ENCODE measurements at places on chromosomes 11 and 22.
A peak's percentile ranks its signal among the peaks of the same experiment; 100 is the strongest.

GRCh38 chr11:126491092-126491491 is 135.6 kb downstream of the ST3GAL4 start:
- no peak for ATAC-seq
- no peak overlapping the region for H3K4me3 ChIP-seq
- no peak overlapping the region for H3K27ac ChIP-seq

- no peaks in the 10 kb centered on the region for H3K36me3 ChIP-seq
- peaks cover 47% of the 10 kb centered on the region for H3K4me1 ChIP-seq
- ATAC-seq = peak; percentile 1
- H3K4me3 ChIP-seq = peak overlapping the region; percentile 66
- H3K27me3 ChIP-seq = peaks cover 4% of the 10 kb centered on the region
Observed at GRCh38 chr11:1839204-1839923, 583 bp downstream of the TNNI2 start.

DNA sequence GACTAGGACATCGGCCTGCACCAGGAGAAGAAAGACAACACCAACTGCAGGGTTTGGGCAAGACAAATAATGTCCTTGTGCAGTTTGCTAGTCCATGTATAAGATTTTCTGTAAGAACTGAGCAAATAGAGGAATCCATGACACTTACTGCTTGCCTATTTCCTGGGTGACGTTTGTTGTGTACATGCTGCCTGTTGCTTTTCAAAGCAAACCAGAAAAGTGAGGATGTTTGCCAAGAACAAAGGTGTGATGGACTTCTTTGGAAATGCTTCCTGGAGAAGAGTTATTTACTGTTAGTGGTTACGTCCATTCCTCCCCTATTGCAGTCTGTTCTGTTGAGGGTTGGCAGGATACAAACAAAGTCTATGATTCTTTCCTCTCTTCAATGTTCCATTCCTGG is 126.5 kb downstream of the CASP12 start:
- H3K36me3 ChIP-seq = peaks cover 6% of the 10 kb centered on the region
- no peak overlapping the region for H3K4me3 ChIP-seq
- no peaks in the 10 kb centered on the region for H3K27me3 ChIP-seq
- no peak overlapping the region for H3K27ac ChIP-seq
- ATAC-seq = no peak

DNA sequence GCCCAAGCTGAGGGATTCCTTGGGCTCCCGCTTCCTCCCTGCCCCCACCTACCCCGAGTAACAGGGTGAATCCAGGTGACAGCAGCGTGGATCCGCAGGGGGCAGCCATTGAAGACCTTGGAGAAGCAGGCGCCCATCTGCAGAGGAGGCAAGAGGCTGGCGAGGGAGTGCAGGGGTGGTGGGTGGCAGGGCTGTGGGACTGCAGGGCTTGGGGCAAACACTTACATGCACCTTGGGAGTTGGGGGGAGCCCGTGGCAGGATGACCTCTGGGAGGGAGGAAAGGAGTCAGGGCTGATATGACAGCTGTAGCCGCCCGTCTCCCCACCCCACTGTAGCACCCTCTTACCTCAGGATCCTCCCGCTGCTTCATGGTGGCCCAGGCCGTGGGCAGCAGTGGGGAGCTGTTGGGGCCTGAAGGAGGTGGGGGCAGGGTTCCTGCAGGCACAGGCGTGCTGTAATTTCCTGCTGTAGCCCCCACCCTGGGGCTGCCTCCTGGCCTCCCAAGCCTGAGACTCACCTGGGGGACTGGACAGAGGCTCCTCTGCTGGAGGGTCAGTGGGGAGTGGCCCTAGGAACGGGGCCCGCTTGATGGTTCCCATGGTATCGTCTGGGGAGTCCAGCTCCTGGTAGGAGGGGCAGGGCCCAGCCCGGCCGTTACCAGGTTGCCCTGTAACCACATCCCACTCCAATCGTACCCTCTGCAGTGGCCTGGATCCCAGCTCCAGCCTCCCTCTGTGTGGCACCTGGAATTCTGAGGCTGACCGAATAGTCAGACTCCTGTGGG is 6.1 kb downstream of the MAP4K2 start:
- H3K27me3 ChIP-seq = no peaks in the 10 kb centered on the region
- H3K4me1 ChIP-seq = peaks cover 62% of the 10 kb centered on the region
- peaks cover 56% of the 10 kb centered on the region for H3K36me3 ChIP-seq
- no peak for ATAC-seq
- H3K4me3 ChIP-seq = no peak overlapping the region

GRCh38 chr22:49656291-49656851 is 171.3 kb downstream of the BRD1 start:
- peaks cover 39% of the 10 kb centered on the region for H3K4me1 ChIP-seq
- no peaks in the 10 kb centered on the region for H3K27me3 ChIP-seq
- H3K4me3 ChIP-seq = peak overlapping the region; percentile 86
- ATAC-seq = no peak
- peak overlapping the region; percentile 75 for H3K27ac ChIP-seq

DNA sequence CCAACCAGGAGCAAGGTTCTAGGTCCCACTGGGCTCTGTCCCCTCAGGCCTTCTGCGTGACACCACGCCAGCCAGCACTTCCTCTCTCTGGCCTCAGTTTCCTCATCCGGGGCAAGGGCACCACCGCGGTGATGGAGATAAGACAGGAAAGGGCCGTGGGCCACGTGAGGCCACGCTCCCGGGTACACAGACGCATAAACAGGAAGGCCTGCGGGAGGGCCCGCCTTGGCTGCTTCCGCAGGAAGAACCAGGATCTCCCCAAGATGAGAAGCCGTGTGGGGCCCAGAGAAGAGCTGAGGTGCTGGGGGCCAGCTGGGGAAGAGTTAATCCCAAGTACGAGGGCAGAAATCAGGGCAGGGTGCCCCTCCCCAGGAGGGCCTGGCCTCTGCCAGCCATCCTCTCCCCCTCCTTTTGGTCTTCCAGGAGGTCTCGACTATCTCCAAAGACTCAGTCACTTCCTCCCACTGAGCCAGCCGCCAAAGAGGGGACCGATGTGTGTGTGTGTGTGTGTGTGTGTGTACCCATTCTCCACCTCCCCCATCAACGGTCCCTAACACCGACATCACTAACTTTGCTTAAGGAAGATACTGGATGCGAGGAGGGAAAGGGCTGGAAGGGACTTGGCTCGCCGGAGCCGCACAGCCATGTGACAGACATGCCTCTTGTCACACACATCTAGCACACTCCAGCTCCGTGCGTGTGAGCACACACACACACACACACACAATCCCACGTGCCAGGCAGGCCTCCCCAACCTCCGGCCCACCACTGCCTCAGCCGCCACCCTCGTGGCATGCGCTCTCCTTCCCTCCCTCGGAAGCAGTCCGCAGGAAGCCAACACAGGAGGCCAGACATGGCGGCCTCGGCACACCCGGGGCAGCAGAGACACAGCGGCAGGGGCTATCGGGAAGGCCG is 1.4 kb downstream of the MFNG start:
- H3K4me3 ChIP-seq = peak overlapping the region; percentile 93
- H3K27ac ChIP-seq = peak overlapping the region; percentile 95
- peak; percentile 79 for ATAC-seq
- H3K36me3 ChIP-seq = peaks cover 27% of the 10 kb centered on the region
- H3K4me1 ChIP-seq = peaks cover 54% of the 10 kb centered on the region

GRCh38 chr11:70872955-70873735 is 379.2 kb downstream of the SHANK2 start:
- no peaks in the 10 kb centered on the region for H3K36me3 ChIP-seq
- no peaks in the 10 kb centered on the region for H3K4me1 ChIP-seq
- no peak for ATAC-seq
- H3K27me3 ChIP-seq = peaks cover 40% of the 10 kb centered on the region
- no peak overlapping the region for H3K4me3 ChIP-seq

DNA sequence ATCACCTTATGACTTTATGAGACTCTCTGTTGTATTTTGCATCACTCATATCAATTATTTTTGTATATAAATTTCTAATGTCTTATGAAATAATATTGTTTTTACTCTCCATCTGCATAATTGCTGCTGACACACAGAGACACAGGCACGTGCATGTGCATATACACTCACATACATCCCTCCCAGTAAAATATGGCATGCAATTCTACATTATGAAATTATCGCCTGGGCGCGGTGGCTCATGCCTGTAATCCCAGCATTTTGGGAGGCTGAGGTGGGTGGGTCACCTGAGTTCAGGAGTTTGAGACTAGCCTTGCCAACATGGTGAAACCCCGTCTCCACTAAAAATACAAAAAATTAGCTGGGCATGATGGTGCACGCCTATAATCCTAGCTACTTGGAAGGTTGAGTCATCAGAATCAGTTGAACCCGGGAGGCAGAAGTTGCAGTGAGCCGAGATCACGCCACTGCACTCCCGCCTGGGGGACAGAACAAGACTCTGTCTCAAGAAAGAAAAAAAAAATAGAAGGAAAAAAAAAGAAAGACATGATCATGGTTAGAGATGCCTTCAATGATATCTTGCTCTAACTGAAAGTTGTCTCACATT is 96.7 kb upstream of the LUZP2 start:
- H3K4me1 ChIP-seq = no peaks in the 10 kb centered on the region
- no peak overlapping the region for H3K27ac ChIP-seq
- no peaks in the 10 kb centered on the region for H3K27me3 ChIP-seq
- no peaks in the 10 kb centered on the region for H3K36me3 ChIP-seq
- ATAC-seq = no peak

DNA sequence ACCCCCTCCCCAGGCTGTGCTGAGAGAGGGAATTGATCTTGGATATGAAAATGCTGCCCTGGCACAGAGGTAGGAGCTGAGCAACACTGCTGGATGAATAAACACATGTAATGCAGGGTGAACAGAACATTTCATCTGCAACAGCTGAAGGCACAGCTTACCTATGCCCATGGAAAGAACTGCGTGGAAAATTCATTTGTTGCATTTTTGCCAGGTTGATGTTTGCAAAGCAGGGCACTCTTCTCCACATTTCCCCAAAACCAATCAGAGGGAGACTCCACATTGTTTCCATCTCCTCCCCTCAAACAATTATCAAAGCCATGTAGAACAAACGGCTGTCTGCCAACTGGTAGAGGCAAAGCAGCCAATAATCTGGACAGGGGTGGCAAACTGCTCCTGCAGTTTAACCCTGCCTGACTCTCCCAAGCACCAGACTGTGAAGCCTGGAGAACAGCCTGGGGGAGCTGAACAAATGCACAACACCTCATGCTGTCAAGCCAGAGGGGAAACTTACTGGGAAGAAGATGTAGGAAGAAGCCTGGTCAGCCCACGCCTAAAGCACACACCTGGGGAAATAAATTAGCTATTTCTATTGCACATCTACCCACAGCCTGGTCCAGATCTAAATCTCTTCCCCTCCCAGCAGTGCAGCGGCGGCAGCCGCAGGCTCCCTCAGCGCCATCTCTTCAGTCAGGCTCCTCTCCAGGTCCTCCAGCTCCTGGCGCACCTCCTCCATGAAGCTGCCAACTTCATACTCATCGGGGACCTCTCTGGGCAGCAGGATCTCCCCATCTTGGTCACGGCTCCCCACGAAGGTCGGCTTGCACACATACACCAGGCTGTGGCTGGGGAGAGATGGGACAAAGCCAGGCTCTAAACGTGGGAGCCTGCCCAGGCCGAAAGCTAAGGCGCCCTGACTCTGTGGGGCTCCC is 44.3 kb downstream of the DKK3 start:
- H3K27me3 ChIP-seq = peaks cover 40% of the 10 kb centered on the region
- H3K27ac ChIP-seq = no peak overlapping the region
- H3K4me3 ChIP-seq = no peak overlapping the region

GRCh38 chr11:71307811-71308645 is 55.7 kb upstream of the SHANK2 start:
- no peaks in the 10 kb centered on the region for H3K27me3 ChIP-seq
- H3K27ac ChIP-seq = no peak overlapping the region
- no peak overlapping the region for H3K4me3 ChIP-seq
- no peaks in the 10 kb centered on the region for H3K4me1 ChIP-seq
- no peaks in the 10 kb centered on the region for H3K36me3 ChIP-seq
- no peak for ATAC-seq

DNA sequence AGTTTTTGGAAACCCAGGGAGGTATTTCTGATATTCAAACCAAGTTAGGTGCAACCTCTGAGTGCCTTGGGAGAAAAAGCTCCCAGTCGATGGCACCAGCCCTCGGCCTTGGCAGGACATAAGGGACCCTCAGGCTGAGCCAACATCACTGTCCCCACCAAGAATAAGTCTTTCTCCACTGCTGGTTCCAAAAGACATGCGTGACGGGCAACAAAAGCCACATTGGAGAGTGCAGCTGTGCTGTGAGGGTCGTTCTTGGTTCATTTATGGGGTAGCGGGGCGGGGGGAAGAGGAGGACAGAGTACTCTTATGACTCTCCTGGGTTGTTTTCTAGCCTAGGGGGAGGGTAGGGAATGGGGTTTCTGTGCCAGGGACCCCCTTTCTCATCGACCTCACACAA is 11.2 kb upstream of the TPCN2 start:
- peaks cover 18% of the 10 kb centered on the region for H3K4me1 ChIP-seq
- no peaks in the 10 kb centered on the region for H3K36me3 ChIP-seq
- H3K27ac ChIP-seq = no peak overlapping the region
- H3K27me3 ChIP-seq = peaks cover 41% of the 10 kb centered on the region

DNA sequence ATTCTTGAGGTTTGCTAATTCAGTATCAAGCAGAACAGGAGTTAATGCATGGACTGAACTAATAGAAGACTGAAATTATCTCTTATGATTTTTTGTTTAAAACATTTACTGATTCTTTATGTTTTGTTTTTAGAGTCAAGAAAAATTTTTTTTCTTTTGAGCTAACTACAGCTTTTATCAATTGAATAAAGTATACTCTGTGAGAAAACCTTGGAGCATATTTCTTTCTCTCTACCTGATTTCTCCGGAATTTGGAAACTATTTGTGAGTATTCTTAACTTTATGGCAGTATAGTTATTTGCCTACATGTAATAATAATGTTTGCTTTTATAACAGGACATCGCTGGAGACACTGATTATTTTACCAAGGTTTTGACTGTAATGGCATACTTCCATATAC is 18.1 kb upstream of the CRTAM start:
- H3K27me3 ChIP-seq = peaks cover 10% of the 10 kb centered on the region
- ATAC-seq = no peak
- peaks cover 29% of the 10 kb centered on the region for H3K36me3 ChIP-seq
- no peak overlapping the region for H3K4me3 ChIP-seq
- peaks cover 9% of the 10 kb centered on the region for H3K4me1 ChIP-seq
- H3K27ac ChIP-seq = no peak overlapping the region

- no peak overlapping the region for H3K4me3 ChIP-seq
- ATAC-seq = no peak
- no peaks in the 10 kb centered on the region for H3K27me3 ChIP-seq
- H3K27ac ChIP-seq = no peak overlapping the region
- H3K36me3 ChIP-seq = no peaks in the 10 kb centered on the region
Observed at GRCh38 chr11:86632499-86633269, 39.7 kb downstream of the ME3 start.

- no peaks in the 10 kb centered on the region for H3K4me1 ChIP-seq
- no peak overlapping the region for H3K4me3 ChIP-seq
- no peak for ATAC-seq
Observed at GRCh38 chr11:57001674-57002401, 13.1 kb downstream of the OR5AK2 start.

All from stimulated activated memory B cell treated with anti-CD40 and anti-IgM and Interleukin-4, amounts not matched to agents 10 μg/mL and 1 μg/mL and 100 μg/mL, for 72 hours (primary cell).